Activated naive CD4-positive, alpha-beta T cell treated with anti-CD3 and anti-CD28 coated beads for 36 hours (primary cell): ENCODE measurements at places on chromosomes 7 and 10. TPM values are rescaled to one million over a fixed set of nuclear protein-coding genes. Genes with fewer than 3 reads are reported as not detected.

SP8 gene
- not detected for total RNA-seq

TMEM26 gene
- total RNA-seq, result not detected

MSMB gene
- not detected for total RNA-seq

CCDC146 gene
- 0.49 TPM for total RNA-seq

ITIH2 gene
- not detected for total RNA-seq

HOXA11 gene
- total RNA-seq, result not detected

MBLAC1 gene
- total RNA-seq, result 2.9 TPM

PVRIG gene
- total RNA-seq, result 22.8 TPM

PAPSS2 gene
- 0.38 TPM for total RNA-seq

CALHM3 gene
- not detected for total RNA-seq

TCERG1L gene
- total RNA-seq, result not detected

LEP gene
- total RNA-seq, result not detected

GRCh38 chr7:25361863-25362262 is 133.6 kb upstream of the NPVF start:
- DNase-seq, result no peak

- no peak for DNase-seq
Observed at GRCh38 chr10:114271779-114272167, 32.7 kb downstream of the VWA2 start.

DNA sequence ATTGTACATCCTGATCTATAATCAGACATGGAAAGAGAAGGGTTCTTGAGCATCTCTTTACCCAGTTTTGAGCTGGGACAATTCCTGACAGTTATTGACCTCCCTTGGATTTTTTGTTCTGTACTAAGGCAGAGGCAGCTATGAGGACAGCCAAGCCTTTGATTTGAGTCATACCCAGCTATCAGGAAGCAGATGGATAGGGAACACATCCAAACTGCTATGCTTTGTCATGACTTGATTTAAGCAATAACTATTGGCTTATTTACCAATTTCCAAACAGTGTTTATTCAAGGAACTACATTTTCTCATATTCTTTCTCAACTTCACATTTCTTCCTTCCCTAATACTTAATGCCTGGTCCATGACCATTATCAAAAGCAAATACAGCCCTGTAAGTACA is 396.4 kb upstream of the STEAP1 start:
- DNase-seq, result no peak

DNA sequence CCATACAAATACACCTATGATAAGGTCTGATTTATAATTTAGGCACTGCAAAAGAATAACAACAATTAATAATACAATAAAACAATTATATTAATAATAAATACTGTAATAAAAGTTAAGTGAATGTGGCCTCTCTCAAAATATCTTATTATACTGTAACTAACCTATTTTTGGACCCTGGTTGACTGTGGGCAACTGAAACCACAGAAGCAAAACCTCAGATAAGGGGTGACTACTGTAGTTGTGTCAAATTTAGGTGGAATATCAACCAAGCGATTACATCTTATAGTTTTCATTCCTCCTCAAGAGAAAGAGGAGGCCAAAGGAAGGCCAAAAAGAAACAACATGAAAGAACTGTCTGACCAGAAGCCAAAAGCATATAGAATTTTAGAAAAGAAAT is 103.9 kb downstream of the SKAP2 start:
- DNase-seq, result no peak

- no peak for DNase-seq
Observed at GRCh38 chr7:88140947-88141346, 78.9 kb downstream of the SRI start.

- no peak for DNase-seq
Observed at GRCh38 chr7:117132321-117133120, 179.2 kb downstream of the ST7 start.

DNA sequence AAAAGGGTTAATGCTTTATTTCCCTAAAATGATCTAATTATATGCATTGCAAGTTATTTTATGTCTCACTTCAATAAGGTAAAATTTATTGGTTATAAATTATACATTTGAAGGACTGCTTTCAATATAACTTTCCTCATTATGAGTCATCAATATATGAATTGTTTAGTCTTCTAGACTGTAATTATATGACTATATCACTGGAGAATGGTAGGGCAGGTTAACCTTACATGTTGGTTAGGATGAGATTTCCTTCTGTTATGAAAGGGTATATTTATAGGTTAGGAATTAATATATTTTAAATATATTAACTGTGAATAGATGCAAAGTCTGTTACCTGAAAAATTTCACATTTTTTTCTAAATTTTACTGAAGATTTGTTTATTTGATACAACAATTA is 406.4 kb upstream of the ETV1 start:
- DNase-seq, result no peak

- no peak for DNase-seq
Observed at GRCh38 chr7:157301610-157302120, 35.1 kb upstream of the DNAJB6 start.

- no peak for DNase-seq
Observed at GRCh38 chr10:21057989-21058388, 160.9 kb upstream of the NEBL start.

- DNase-seq, result peak; percentile 8
Observed at GRCh38 chr7:129089521-129090212, 34.8 kb upstream of the TNPO3 start.

DNA sequence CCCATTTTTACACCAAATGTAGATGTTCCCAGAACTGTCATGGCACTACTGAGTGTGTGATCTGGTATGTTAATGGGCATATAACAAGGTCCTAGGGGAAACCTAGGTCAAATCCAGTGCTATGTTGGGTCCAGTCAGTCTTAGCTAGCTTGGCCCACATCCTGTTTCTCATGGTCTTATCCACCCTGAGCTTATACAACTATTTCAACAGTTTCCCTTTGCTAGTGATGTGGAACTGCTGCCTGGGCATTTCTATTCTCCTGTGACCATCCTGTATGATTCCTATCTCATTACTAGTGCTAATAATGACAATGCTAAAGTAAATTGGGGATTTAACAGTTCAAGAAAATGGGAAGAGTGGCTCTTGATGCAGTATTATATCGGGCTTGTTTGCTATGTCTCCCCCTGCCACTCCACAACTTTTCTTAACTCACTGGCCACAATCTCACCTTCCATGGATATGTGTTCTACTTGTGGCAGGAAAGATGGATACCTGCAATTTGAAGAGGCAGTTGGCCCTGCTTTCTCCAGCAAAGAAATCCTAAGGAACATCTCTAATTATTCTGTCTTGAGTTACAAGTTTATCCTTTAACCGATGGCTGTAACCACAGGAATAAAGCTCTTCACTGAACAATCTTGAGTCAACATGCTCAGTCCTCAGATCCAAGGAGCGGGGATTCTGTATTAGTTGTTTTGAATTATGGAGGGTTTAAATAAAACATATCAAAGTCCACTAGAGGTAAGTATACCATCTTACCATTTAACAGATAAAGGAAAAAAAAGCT is 707.8 kb downstream of the XPNPEP1 start:
- no peak for DNase-seq

- DNase-seq, result peak; percentile 52
Observed at GRCh38 chr10:46787321-46787615, 124.0 kb upstream of the PTPN20 start.

GRCh38 chr10:335151-335800 is 200.0 kb downstream of the ZMYND11 start:
- no peak for DNase-seq

GRCh38 chr7:43960933-43961332 is 34.7 kb downstream of the UBE2D4 start:
- no peak for DNase-seq

- no peak for DNase-seq
Observed at GRCh38 chr10:35353395-35353794, 17.1 kb downstream of the CCNY start.

DNA sequence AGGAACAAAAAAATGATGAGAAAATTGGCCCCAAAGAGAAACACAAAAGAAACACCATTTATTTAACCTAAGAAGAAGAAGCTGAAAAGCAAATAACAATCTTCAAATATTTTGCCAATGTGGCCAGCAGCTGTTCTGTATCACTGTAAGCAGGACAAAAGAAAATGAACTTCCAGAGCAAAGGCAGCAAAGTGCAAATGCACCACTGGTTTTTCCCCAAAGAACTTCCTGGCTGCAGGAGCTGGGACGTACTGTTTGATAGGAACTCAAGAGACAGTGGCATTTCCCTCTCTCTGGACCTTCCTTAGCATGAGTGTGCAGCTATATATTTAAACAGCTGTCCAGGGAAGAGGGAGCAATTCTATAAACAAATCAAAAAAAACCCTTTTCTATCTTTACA is 60.4 kb downstream of the RNLS start:
- DNase-seq, result no peak

GRCh38 chr10:47421057-47421952 is 37.2 kb upstream of the ZNF488 start:
- no peak for DNase-seq

DNA sequence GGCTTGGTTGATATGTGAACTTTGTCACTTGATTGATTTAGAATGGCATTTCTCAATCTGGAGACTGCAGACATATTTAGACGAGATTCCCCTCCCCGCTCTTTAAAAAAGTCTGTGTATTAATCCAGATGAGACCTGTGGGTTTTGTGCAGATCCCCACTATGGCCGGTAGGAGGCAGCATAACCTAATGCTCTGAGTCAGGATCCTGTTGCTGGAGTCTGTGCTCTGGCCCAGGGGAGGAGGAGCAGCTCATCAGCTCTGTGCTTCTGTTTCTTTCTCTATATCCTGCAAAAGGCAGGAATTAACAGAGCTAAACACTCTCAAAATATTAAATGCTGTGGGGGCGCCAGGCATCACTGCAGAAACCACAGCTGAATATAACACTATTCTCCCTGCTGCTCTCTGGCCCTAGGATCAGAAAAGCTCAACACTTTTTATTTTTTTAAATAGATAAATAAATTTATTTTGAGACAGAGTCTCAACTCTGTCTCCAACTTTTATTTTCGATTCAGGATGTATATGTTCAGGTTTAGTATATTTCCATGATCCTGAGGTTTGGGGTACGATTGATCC is 23.9 kb upstream of the SEPHS1 start:
- DNase-seq, result peak; percentile 85

DNA sequence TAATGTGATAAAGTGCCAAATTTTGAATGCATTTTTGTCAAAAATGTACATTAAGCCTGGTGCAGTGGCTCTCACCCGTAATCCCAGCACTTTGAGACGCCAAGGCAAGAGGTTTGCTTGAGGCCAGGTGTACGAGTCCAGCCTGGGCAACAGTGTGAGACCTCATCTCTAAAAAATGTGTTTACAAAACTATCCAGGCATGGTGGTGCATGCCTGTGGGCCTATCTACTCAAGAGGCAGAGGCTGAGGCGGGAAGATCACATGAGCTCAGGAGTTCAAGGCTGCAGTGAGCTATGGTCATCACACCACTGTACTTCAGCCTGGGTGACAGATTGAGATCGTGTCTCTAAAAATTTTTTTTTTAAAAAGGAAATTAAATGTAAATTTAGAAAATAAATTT is 18.5 kb upstream of the MGMT start:
- no peak for DNase-seq

- DNase-seq, result no peak
Observed at GRCh38 chr7:37234334-37234733, 214.3 kb downstream of the ELMO1 start.

GRCh38 chr10:71985542-71986250 is 21.5 kb downstream of the CHST3 start:
- DNase-seq, result peak; percentile 33

GRCh38 chr7:55570218-55570873 is 2.0 kb downstream of the VOPP1 start:
- no peak for DNase-seq

- no peak for DNase-seq
Observed at GRCh38 chr7:67550801-67551436, 554.3 kb downstream of the TYW1 start.

- peak; percentile 72 for DNase-seq
Observed at GRCh38 chr7:143299840-143300239, 11.7 kb downstream of the CASP2 start.

DNA sequence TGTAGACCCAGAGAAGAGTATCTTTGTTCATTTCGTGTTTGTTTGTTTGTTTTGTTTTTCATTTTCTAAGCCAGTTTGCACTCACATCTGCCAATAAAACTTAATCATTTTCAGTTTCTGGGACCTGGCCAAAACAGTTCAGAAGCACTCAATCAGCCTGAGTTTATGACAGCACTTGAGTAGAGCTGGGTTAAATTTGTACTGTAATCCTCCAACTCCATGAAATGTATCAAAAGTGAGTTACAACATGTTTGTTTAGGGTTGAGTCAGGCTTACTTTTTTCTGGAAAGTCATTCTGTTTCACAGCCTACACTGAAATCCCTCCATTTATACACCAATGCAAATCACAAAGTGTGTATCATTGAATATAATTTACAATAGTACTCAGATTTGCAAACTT is 91.9 kb downstream of the ZWINT start:
- no peak for DNase-seq
